ENCODE measurements at places on chromosomes 16 and 17. TPM values are rescaled to one million over a fixed set of nuclear protein-coding genes. Genes with fewer than 3 reads are reported as not detected.

DNA sequence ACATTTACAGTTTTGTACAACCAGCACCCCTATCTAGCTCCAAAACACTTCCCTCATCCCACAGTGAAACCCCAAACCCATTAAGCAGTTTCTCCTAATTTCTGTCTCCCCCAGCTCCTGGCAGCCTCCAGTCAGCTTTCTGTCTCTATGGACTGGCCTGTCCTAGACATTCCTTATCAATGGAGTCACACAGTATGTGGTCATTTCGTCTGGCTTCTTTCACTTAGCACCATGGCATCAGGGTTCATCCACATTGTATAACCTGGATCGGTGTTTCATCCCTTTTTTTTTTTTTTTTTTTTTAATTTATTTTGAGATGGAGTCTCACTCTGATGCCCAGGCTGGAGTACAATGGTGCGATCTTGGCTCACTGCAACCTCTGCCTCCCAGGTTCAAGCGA lies 68.5 kb downstream of the ZDHHC7 start:
- no peak for DNase-seq

Gene PIGW
- 8.6 TPM for total RNA-seq

DNA sequence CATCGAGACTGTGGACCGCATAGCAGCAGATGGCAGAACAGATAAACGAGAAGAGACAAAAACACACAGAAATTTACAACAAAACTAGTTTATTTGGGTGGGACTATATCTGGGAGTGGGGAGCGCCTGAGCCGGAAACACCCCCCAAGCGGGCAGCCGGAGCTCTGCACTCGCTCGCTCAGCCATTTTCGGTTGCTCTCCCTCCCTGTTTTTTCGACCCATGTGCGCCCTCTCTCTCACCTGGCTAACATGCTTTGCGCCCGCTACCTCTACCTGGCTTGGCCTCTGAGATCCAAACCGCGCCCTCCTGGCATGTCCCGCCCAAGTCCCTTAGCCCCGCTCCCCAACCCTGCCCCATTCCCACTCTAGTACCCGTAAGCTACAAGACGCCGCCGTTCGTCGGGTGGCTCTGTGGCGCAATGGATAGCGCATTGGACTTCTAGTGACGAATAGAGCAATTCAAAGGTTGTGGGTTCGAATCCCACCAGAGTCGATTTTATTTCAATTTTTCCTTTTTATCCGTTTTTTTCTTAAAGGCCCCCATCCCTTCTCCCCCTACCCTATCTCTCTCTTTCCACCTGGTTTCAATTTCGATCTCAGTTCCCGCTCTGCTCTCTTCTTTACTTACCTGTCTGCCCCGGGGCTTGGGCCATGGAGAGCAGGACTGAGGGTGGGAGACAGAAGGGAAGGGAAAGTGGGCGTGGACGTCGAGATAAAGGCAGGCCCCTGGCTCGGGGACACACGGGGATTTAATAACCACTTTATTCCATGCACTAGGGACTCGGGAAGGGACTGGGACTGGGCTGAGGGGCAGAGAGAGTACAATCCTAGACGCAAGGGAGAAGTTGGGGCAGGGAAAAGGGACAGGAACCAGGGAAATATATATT lies 2.4 kb upstream of the ALOXE3 start:
- peak; percentile 85 for DNase-seq

Gene CCL1
- not detected for total RNA-seq

DNA sequence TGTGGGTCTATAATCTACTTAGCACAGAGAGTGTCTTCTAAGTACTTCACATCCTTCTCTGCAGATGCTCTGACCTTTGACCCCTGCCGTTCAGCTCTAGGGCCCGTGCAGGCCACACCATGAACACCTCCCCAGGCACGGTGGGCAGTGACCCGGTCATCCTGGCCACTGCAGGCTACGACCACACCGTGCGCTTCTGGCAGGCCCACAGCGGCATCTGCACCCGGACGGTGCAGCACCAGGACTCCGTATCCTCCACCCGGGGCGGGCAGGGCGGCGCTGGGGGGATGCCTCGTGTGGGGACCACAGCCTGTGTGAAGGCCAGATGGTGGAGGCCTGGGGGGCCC lies 686 bp downstream of the MLST8 start:
- no peak for DNase-seq

Gene MGAT5B
- total RNA-seq, result 2.0 TPM

Gene PPP1R27
- total RNA-seq, result not detected

Gene CTRB1
- not detected for total RNA-seq

Gene KRTAP9-2
- total RNA-seq, result not detected

Gene SMPD3
- total RNA-seq, result 5.6 TPM

DNA sequence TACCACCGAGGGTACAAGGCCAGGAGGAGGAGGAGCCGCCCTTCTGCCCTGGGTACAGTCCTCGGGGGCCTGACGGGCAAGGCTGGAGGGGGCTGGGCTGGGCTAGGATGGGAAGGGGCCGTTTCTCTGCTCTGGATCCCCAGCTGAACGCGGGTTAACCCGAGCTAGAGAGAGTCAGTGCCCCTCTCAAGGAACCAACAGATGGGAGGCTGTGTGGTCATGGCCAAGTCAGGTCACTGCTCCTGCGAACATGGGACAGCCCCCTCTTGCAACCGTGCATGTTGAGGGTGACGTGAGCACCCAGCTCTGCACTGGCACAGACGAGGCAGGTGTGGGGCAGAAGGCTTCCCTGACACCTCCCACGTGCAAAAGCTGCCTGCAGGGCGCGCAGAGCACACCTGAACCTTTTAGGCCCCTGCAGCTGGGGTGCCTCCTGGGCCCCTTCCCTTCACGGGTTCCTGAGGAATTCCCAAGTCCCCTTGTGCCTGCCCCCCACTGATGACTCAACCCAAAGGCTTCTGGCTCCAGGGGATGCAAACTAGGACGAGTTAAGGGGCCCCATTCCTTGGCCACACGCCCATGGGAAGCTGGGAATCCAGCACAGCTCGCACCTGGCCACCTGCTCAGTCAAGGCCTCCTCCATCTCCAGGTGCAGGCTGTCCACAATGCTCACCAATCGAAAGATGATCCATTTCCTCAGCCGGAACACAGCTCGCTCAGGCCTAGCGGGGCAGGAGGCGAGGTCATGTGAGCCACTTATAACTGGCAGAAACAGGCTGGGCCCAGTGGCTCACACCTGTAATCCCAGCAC lies 6.3 kb downstream of the MYBBP1A start:
- no peak for DNase-seq

Gene NOL3
- 59.7 TPM for total RNA-seq

DNA sequence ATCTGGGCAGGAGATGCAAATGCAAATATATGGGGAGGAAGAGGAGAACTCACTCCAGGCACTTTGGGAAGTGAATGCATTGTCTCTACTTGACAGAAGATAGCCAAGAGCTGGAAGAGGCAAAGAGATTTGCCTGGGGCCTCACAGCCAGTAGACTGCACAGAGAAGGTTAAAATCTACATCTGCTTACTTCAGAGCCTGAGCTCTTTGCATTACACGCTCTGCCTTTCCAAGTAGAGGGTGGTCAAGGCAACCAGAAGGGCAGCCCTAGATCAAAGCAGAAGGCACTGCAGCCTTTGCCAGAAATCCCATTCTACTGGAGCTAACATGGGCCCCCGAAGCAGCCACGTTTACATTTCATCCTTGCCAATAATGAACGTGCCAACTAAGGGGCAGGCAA lies 407.2 kb upstream of the CCL2 start:
- no peak for DNase-seq

DNA sequence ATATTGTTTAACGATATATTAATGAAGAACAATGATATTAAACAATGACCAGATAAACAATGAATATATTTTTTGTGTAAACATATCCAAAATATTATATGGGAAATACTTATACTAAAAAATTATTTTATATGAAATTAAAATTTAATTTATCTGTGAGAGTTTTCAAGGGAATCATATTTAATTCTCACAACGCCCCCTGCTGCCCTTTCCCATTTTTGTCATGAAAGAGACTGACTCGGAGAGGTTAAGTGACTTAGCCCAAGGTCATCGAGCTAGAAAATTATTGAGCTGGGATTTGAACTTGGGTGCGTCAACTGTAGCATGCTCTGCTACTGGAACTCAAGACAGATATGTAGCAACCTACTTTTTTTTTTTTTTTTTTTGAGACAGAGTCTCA lies 7.2 kb upstream of the MYCBPAP start:
- DNase-seq, result no peak

DNA sequence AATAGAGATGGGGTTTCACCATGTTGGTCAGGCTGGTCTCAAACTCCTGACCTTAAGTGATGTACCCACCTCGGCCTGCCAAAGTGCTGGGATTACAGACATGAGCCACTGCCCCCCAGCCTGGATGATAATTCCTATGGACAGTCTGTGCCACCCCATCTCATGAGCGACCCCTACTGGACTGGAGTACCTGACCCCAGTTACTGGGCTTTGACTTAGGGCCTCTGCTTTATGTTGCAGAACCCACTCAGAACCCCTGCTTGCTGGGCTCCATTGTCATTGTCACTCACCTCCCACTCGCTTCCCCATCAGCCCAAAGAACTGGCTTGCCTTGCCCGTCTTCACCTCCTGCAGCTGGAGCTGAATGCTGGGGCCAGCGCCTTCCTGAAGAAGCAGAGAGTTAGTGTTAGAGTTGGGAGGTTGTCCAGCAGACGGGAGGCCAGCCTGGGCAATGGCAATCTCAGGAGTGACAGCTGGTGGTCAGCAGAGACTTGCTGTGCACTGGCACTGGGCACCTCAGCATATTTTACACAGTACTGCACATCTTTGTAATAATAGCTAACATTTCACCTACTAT lies 4.0 kb downstream of the TAC4 start:
- peak; percentile 59 for DNase-seq

GRCh38 chr16:17469011-17469740 lies 1.6 kb downstream of the XYLT1 start:
- DNase-seq, result no peak

GRCh38 chr16:81778231-81778630 lies 860 bp upstream of the PLCG2 start:
- no peak for DNase-seq

DNA sequence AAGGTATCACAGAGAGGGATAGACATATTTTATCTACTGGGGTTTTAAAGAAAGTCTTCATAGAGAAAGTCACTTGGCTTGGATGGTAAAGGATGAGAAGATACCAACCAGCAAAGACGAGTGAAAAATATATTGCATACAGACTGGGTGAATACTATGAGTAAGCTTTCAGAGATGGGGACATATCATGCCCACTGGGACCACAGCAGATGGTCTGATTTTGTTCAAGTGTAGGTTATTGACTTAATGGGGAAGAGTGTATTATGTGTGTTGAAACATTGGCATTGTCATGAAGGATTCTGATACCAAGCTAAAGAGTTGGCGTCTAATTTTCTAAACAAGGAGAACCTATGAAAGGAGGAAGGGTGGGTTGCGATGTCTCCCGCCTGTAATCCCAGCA lies 13.8 kb upstream of the MMD start:
- no peak for DNase-seq

GRCh38 chr16:54180421-54181359 lies 105.9 kb downstream of the IRX3 start:
- DNase-seq, result no peak

DNA sequence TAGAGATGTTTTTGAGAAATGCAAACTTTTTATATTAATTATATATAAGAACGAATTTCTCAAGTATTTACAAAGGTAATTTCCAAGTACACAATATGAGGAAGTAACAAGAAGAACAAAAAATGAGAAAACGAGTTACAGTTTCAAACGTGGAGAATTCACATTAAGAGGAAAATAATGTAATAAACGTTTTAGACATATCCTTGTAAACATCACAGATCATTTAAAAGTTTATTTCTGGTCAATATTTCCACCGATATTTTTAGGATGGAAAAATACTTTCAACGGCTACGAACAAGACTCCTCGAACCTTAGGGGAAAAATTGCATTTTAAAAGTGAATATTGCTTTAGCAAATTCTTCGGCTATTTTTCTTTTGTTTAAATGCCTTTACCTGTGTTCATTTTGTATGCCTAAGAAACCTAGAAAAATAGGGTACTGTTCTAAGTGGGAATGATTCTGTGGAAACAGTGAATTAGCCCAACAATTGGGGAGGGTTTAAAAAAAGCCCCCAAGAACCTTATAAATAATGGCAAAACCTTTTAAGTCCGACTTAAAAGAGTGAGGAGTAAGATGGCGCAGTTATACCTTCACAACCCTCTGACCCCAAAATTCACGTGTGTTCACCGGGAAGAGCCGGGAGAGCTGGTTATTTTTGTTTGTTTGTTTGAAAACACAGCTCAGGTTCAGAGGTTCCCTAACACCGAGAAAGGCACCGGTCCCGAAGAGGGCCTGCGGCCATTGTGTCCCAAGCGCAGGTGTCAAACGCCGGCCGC lies 3.3 kb downstream of the HNF1B start:
- no peak for DNase-seq

DNA sequence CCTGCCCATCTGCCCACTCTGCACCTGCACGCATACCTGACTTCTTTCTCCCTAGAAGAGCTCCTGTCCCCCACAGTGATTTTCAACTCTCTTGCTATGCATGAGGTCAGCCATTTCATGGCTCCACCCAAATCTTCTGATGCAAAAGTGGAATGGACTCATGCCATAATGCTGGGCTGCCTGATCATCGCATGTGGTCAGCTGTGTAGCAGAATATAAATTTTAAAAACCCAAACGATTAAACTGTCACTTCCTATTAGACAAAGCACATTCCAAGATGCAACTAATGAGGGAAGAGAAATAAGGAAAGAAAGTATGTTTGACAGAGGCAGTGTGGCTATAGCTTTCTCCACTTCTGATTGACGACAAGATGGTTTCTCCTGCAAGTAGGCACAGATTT lies 26.1 kb downstream of the GRIN2A start:
- no peak for DNase-seq

DNA sequence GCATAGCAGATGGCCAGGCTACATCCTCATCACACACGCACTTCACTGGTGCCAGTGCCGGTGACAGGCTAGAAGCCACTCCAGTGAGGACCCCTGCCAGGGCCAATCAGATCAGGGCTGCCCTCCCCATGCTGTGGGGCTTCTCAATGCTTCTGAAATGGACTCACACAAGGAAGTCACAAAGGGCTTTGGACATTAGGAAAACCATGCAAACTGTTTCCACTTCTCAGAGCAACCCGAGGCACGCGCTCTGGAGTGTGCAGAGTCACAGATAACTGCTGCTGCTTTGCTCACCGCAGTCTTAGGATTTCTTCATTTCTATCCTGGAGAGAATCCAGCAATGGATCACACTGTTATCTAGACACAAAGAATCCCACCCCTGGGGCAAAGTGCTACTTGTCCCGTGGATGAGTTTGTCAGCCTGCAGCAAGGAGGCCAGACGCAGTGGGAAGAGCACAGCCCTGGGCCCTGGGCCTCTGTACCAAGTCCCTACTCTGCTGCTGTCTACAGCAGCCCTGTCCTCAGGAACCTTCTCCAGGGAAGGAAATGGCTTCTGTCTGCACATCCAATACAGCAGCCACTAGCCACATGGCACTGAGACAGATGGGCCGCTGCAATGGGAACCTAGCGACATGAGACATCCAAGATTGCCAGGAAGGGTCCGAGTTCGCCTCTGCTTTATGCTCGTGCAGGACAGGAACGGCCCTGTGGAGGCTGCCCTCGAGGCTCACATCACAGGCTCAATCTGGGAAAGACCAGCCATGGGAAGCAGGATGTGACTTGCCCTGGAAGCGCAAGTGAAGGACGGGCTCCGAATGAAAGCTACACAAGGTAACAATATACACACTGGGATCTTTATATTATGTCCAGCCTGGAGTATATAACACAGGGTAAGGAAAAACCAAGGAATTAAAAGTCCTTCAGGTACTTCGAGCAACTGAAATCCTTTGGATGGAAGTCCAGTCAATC lies 169.3 kb downstream of the ZFHX3 start:
- DNase-seq, result no peak

Gene TVP23A
- total RNA-seq, result 0.69 TPM

- DNase-seq, result no peak
Measured at GRCh38 chr16:85948138-85948509, 49.2 kb downstream of the IRF8 start.

Measured in upper lobe of right lung (tissue), 1 donor.